Activated naive CD8-positive, alpha-beta T cell treated with anti-CD3 and anti-CD28 coated beads, Interleukin-2, amount 50 U/mL, for 16 hours (primary cell): ENCODE measurements at places on chromosomes 1 and 21.

GRCh38 chr1:94595658-94596057 lies 54.1 kb upstream of the F3 start:
- DNase-seq = no peak

DNA sequence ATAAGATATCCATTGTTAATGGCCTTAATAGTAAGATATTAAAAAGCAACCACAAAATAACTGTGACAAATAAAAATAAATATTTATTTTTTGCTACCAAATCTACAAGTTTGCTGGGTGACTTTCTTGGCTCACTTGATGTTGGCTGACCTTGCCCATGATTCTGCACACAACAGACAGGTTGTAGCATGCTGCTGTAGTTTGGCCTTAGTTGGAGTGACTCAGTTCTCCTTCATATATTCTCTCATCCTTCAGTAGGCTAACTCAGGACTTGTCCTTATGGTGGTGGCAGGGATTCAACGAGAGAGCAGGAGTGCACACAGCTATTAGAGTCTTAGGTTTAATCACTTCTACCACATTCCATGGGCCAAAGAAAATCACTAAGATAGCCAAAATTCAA lies 437.9 kb downstream of the MRPL39 start:
- DNase-seq = no peak

GRCh38 chr21:28396421-28396820 lies 596.3 kb downstream of the LTN1 start:
- DNase-seq = no peak

DNA sequence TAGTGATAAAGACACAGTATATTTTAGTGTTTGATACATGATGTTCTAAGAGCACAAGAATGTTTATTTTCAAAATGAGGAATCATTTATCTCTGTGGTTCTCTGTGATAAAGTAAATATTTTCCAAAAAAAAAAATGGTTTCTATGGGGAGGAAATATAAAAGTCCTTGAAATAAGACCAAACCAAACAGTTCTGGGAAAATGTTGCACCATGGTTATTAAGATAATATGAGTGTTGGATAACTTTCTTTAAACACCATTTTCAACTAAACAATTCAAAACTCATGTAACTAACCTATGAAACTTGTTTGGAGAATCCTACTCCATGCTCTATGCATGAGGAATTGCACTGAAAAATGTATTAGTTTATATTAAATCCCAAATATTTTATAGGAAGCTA lies 184.6 kb downstream of the KCNT2 start:
- no peak for DNase-seq

GRCh38 chr1:160062230-160062532 lies 7.8 kb downstream of the KCNJ10 start:
- DNase-seq = no peak

GRCh38 chr1:59640851-59641250 lies 173.9 kb upstream of the HOOK1 start:
- DNase-seq = no peak

DNA sequence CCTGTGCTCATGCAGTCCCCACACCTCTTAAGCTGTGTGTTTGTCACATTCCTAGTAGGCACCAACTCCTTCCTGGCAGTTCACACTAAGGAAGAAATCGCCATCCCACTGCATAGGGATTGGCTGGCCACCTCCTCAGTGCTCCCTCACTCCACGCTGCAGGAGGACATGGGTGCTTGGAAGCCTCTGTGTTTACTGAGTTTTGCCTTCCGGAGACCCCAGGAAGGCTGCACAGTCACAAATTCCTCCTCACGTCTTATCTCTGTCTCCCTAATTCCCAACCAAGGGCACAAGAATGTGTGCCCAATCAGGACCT lies 93.8 kb upstream of the GALNT2 start:
- no peak for DNase-seq

DNA sequence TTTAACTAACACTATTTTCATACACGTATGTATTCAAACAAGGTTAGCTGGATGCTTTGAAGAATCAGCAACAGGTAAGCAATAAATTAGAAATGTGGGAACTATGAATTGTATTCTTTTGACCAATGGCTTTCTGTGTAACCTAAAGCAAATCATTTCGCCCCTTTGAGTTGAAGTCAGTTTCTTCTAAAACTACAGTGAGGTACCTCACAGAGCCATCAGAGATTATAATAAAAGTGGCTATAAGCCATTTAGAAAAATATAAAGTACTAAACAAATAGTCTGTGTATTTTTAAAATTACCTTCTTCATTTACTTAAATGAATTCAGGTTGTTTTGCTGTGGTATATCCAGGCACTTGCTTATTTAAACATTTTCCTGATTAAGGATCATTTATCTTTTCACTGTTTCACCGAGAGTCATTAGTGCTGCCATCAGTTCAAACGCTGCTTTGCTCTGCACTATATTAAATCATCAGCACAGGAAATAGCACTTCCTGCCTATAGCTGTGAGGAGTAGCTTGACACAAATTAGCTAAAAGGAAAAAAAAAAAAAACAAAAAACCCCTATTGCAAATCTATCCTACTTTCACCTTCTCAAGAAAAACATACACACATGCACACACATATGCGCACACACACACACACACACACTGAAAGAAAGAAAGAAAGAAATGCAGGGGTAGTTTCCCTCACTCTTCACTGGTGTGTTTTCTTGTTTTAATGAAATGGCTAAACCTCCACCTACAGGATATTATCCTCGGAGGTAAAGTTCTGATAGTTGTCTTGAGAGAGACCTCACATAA lies 39.8 kb upstream of the C1orf105 start:
- no peak for DNase-seq
